ENCODE measurements at places on chromosomes 7 and 10.

DNA sequence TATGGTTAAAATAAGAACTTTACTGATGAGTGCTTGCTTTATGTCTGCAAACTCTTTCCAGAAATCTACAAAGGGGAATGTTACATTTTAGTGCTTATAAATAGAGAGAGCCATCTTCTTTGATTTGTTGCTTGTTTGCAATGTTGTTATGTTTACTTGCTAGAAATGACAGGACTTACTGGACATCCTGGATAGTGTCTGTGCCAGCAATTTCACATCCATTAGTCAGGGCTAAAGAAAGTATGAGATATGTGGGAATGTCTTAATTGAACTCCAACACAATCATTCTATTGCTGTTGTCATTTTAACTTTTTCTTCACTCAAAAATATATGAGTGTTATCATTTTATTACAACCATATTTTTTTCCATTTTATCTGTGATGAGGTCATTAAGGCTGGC, 453.2 kb downstream of the TNS3 start:
- DNase-seq, result no peak

- no peak for DNase-seq
Observed at GRCh38 chr10:83346266-83346910, 792.9 kb upstream of the GHITM start.

DNA sequence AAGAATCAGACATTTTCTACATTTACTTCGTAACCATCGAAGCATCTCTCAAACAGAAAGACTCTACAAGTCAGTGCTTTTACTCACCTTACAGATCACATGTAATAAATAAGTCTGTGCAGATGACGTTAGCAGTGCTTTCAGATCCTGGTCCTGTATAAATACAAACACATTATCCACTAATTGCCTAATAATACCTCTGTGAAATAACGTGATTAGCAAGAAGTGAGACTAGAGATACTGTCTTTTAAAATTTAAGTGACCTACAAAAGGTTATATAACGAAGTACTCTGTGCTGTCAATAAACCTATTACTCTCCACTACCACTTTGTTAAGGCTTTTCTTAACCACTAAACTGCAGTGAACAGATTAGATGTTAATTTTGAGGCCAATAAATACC, 246.9 kb downstream of the NSUN6 start:
- DNase-seq, result no peak

- no peak for DNase-seq
Observed at GRCh38 chr7:23247603-23248335, 1.2 kb downstream of the GPNMB start.

DNA sequence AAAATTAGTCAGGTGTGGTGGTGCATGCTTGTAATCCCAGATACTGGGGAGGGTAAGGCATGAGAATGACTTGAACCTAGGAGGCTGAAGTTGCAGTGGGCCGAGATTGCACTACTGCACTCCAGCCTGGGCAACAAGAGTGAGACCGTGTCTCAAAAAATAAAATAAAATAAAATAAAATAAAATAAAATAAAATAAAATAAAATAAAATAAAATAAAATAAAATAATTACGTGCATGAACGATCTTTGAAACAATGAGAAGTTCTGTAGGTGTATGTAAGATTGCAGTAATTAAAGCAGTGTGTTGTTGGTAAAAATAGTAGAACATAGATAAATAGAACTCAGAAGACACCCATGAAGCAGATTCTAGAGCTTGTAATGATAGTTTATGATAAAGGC, 348.5 kb downstream of the ANKRD30A start:
- no peak for DNase-seq

GRCh38 chr7:150784954-150785353, 15.2 kb downstream of the TMEM176B start:
- peak; percentile 61 for DNase-seq

DNA sequence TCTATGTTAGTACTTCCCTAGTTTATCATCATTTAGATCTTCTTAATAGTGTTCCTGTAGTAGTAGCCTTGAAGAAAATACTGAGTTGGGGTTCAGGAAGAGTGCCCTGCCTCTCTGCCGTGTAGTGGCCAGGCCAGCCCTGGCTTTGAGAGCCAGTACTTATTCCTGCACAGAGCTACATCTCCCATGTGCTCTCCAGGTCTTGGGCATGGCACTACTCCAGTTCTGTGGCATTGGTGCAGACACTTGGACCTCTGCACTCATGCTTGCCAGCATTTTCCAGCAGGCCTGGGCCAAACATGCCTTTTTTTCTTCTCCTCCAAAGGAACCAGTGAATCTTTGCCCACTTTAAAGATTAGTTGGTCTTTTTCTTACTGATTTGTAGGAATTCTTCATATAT, 5.3 kb downstream of the GNG11 start:
- DNase-seq, result no peak

GRCh38 chr7:155713384-155713783, 68.9 kb downstream of the RBM33 start:
- no peak for DNase-seq

GRCh38 chr7:136184719-136185118, 207.6 kb upstream of the MTPN start:
- no peak for DNase-seq

GRCh38 chr7:22879280-22879679, 56.6 kb upstream of the TOMM7 start:
- DNase-seq, result no peak

- no peak for DNase-seq
Observed at GRCh38 chr7:100604028-100604975, 2.1 kb downstream of the PCOLCE start.

GRCh38 chr7:41955893-41956675, 253.2 kb upstream of the INHBA start:
- peak; percentile 97 for DNase-seq

GRCh38 chr7:4071370-4072058, 610.6 kb upstream of the FOXK1 start:
- DNase-seq, result no peak

DNA sequence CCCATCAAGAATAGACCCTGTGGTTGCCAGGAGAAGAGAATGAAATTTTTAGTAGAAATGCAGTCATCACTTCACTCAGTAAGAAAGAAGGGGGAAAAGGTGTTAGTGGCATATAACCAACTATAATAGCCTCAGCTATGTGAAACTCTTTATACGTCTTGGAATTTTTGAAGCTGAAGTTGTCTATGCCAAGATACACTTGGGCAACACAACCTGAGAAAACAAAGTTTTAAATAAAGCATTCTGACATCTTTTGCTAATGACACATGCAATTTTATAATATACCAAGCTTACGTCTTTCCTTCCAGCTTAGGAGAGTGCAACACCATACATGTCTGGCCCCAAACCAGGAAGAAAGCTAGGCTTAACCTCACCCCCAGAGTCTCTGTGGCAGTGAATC, 40.8 kb upstream of the ZNF438 start:
- DNase-seq, result no peak

DNA sequence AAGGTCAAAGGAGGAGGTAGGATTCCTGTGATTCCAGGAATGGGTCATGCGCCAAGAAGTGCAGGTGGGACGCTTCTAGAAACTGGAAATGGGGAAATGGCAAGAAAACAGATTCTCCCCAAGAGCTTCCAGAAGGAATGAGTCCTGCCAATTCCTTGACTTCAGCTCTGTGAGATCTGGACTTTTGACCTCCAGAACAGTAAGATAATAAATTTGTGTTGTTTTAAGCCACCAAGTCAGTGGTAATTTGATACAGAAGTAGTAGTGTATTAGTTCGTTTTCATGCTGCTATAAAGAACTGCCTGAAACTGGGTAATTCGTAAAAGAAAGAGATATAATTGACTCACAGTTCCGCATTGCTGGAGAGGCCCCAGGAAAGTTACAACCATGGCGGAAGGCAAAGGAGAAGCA, 178.6 kb upstream of the GALNT17 start:
- no peak for DNase-seq

GRCh38 chr10:117531371-117532002, 11.1 kb upstream of the EMX2 start:
- DNase-seq, result no peak

- DNase-seq, result peak; percentile 18
Observed at GRCh38 chr7:142188846-142189245, 69.0 kb downstream of the PRSS58 start.

- no peak for DNase-seq
Observed at GRCh38 chr7:49037346-49038210, 113.2 kb downstream of the CDC14C start.

DNA sequence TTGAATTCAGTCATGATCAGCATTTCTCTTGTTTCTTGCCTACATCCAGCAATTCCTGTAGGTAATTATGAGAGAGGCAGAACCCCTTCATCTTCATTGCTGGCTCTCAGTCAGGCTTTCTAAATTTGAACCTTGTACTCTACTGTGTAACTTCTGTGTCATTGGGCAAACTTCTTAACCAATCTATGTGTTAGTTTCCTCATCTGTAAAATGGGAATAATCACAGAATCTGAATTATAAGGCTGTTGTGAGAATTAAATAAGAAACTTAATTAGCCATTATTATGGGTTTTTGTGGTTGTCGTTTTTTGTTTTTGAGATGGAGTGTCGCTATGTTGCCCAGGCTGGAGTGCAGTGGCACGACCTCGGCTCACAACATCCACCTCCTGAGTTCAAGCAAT, 11.5 kb upstream of the GALNT11 start:
- DNase-seq, result no peak

DNA sequence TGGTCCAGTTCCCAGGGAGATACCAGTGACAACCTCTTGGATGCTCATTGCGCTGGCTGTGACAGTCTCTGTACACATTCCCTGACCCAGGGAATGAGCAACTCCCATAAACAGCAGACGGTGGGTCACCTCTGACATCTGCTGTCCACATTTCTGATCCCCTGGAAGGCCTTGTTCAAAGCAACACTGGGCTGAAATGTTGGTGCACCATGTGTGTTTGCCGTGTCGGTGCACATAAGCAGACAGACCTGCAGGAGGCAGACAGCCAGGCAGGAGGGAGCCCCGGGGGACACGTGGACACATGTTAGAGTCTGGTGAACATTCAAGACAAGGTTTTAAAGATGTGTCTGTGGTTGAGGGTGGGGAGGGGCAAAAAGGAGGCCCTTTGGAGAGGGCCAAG, 254.9 kb downstream of the PLXNA4 start:
- no peak for DNase-seq

GRCh38 chr10:78397786-78398185, 364.1 kb downstream of the RPS24 start:
- no peak for DNase-seq

- DNase-seq, result no peak
Observed at GRCh38 chr10:72013202-72013945, 49.2 kb downstream of the CHST3 start.

GRCh38 chr10:114634609-114634979, 23.5 kb downstream of the ABLIM1 start:
- peak; percentile 98 for DNase-seq

- DNase-seq, result no peak
Observed at GRCh38 chr7:122896509-122896908, 10.2 kb upstream of the CADPS2 start.

DNA sequence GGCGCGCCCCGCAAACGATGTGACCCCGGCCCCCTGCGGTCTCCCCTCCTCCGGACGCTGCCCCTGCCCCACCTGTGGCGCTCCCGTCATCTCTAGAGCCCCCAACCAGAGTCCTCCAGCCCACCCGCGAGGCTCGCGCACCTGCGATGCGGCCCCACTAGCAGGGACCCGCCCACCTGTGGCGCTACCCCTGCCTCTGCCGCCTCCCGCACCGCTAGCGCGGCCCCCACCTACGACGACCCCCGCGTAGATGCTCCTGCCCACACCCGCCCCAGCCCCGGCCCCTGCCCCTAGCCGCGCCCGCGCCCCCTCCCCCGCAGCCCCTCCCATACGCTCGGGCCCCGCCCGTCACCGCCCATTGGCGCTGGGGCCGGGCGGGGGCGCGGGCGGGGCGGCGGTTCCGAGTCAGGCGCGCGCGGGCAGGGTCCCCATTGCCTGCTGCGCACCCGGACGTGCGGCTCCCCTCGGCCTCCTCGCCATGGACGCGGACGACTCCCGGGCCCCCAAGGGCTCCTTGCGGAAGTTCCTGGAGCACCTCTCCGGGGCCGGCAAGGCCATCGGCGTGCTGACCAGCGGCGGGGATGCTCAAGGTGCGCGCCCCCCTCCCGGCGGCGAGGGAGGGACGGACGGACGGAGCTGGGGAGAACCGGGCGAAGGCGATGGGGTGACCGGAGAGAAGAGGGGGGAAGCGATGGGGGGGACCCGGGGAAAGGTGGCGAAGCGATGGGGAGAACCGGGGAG, at the start of gene PFKP:
TSS of gene PFKP (plus strand) at position 431 of the 741 bp plus-strand sequence. CDS start at position 479, 48 bp downstream.
- no peak for DNase-seq

DNA sequence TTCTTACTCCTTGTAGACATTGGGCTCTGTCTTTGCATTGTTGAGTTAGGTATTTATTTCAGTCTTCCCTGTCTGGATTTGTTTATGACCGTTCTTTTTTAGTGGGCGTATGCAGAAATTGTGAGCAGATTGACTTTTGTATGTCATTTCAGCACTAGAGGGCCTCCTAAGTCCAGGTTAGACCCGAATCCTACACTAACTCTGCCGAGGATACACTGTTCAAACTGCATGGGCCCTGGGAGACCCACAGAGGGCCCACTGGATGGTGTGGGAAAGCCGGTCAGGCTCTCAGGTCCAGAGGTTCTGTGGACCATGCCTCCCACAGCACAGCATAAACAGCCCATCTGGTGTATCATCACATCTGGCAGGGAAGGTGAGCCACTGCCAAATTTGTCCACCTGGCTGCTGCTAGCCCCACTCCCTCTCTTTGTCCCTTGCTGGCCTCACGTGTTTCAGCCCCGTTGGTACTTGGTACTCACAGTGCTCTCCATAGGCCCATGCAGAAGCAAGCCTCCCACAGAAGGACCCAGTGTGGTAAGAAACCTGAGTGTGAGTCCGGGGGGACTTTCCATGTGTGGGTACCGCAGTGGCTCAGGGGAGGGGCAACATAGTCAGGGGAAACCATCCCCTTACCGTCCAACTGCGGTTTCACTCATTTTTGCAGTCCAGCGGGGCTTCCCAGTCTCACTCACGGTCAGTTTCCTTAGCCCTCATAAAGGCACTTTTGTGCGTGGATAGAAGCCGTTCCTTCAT, 112.8 kb downstream of the APBB1IP start:
- DNase-seq, result no peak

- peak; percentile 24 for DNase-seq
Observed at GRCh38 chr7:128217030-128217805, 23.9 kb upstream of the LEP start.

GRCh38 chr10:98449287-98449686, 2.6 kb upstream of the HPS1 start:
- DNase-seq, result no peak
